ENCODE measurements at places on chromosomes 7 and 10.

GRCh38 chr7:125253452-125254190, 324.0 kb upstream of the POT1 start:
- no peak for DNase-seq

DNA sequence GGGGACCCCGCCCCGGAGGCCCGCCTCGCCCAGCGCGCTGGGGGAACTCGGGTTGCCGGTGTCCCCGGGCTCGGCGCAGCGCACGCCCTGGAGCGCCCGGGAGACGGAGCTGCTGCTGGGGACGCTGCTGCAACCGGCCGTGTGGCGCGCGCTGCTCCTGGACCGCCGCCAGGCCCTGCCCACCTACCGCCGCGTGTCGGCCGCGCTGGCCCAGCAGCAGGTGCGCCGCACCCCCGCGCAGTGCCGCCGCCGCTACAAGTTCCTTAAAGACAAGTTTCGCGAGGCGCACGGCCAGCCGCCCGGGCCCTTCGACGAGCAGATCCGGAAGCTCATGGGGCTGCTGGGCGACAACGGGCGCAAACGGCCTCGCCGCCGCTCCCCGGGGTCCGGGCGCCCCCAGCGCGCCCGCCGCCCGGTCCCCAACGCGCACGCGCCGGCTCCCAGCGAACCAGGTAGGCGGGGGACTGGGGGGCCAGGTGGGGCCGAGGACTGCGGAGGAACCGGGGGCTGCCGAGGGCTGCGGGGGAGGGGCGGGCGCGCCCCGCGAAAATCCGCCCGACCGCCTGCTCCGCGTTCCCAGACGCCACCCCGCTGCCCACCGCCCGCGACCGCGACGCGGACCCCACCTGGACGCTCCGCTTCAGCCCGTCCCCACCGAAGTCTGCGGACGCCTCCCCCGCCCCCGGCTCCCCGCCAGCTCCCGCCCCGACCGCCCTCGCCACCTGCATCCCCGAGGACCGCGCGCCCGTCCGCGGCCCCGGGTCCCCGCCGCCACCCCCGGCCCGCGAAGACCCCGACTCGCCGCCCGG, 574 bp downstream of the UTF1 start:
- DNase-seq: no peak

DNA sequence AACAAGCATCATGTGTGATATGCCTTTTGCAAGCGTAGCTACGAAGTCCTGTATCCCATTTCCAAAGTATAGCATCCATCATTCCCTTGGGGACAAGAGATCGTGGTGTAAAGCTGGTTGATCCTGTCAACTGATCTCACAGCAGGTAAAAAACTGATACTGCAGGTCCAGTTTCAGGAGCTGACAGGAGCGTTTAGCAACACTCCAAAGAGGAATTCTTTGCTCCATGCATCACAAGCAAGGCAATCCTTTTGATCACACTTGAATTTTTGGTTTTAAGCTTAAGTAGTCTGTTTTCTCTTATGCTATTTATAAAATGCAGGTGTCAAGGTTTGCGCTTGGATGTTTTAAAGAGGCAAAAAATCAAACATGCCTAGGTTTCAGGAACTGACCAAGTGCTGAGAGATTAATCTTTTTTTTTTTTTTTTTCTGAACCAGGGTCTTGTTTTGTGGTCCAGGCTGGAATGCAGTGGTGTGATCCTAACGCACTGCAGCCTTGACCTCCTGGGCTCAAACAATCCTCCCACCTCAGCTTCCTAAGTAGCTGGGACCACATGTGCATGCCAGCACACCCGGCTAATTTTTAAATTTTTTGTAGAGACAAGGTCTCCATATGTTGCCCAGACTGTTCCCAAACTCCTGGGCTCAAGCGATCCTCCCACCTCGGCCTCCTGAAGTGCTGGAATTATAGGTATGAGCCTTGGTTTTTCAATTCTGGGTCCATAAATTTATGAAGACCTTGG, 1.8 kb upstream of the ZDHHC4 start:
- no peak for DNase-seq

GRCh38 chr10:110218632-110219031, 11.2 kb downstream of the MXI1 start:
- no peak for DNase-seq

- no peak for DNase-seq
These were observed 127.0 kb downstream of the ATE1 start for GRCh38 chr10:121800831-121801230.

DNA sequence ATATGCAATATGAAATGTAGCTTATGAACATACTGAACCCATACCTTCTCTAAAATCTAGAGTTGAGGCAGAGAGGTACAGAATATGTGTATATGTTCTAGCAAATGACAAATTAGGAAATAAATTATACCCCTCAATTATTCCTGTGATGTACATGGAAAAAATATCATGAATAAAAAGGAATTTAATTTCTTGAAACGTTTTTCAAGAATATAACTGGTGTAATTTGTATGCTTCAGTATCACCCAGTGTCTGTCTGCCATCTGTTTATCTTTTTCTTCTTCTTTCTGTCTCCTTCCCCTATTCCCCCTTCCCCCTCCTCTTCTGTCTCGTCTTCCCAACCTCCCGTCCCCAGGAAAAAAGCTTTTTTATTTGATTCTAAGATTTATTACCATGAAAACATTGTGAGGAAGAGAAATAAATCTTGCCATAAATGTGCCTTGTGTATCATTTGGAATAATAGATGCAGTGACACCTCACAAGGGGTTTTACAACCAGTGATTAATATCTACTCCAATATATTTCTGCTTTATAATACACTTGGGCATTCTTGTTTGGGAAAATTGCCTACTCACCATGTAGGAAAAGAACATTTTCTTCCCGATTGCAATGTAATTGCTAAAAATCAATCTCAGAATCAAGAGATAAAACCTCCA, 12.2 kb downstream of the LANCL2 start:
- DNase-seq: no peak

DNA sequence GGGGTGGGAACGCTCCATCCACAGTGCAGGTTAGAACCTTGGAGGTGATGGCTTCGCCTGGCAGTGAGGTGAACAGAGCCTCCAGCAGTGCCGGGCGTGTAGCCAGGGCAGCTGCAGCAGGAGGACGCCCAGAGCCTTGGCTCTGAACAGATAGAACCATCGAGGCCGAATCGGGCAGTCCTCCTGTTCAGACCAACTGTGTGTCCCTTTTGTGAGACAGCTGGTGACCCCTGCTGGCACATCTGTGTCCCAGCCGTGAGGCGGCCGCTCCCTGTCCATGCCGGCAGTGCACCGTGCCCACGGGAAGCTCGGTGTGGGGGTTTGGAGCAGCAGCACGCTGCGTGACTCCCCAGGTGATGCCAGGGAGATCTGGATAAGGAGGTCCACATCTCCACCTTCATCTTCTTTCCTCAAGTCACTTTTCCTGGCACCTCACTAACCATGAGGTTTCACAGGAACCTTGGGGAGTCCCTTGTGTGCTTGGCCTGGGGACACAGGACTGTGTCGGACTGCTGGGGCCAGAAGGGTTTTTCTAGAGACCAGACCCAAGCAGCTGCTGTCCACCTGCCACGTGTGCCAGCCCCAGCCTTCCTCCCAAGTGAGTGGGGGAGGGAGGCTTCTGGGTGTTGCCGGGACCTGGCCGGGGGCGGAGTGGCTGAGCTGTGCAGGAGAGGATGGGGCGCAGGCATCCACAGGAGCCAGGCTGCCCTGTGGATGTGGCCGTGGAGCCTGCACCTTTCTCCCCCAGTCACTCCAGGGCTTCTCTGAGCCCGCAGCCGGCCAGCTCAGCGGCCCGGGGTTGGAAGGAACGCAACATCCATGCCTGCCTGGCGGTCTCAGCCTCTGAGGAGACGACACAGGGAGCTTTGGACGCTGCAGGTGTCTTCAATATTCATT, 69.4 kb downstream of the DNAJB6 start:
- no peak for DNase-seq

GRCh38 chr10:45545150-45545549, 127.4 kb downstream of the ZFAND4 start:
- DNase-seq: no peak

DNA sequence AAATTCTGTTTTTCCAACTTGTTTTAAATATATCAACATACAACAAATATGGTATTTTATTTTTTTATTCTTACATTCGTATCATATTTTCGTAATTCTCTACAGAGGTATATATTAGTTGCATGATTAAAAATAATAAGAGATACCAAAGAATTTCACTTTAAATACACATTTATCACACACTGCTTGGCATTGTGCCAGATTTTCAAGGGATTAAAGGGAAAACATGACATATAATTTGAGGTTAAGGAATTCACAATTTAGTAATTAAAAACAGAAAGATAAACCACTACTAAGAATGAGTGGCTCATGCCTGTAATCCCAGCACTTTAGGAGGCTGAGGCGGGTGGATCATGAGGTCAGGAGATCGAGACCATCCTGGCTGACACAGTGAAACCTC, 484.7 kb upstream of the SORCS1 start:
- no peak for DNase-seq

DNA sequence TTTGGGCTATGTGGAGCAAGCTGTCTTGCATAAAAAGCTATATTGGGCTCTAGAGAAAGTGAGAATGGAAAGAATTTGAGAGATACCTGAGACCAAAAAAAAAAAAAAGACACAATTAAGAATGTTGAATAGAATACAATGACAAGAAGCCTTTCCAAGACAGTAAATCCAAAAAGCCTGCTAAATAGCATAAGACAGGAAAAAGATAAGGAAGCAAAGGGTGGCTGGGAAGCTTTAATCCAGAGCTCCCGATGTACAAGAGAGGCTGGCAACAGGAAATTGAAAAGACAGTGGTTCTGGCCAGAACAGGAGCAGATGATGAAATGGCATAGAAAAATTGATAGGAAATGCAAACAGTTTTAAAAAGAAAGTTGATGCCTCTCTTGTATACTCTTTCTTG, 174.9 kb downstream of the CACNA2D1 start:
- no peak for DNase-seq

GRCh38 chr7:105744258-105744657, 132.1 kb downstream of the ATXN7L1 start:
- no peak for DNase-seq

DNA sequence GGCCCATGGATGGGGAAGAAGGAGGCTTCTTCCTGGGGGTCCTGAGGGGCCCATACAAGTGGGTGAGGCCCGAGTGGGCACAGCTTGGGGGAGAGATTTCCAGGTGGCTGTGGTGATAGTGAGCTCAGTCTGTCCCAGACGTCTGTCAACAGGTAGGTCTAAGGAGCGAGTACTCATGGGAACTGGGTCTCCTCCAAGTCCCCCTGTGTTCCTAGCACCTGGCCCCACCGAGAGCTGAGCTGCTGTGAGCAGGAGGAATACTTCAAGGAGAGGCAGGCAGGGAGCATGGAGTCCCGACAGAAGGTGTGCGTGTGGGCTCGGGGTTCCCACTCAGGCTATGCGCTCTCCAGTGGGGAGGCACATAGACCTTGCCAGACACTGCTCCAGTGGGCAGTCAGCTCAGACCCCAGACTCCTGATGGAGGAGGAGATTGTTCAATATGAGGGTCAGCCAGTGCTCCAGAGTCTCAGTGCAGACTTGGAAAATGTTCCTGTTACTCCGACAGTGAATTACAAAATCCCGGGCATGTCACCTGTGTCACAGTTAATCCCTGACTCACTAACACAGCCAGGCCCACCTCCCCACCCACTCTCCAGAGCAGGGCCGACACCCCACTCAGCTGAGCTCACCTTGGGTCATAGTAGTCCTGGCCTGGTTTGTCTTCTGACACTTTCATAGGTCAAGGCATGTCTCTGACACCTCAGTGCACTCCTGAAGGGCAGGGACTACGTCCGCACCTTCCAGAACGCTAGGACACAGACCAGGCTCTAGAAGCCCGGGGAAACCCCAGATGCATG, 28.2 kb upstream of the C10orf53 start:
- DNase-seq: no peak

DNA sequence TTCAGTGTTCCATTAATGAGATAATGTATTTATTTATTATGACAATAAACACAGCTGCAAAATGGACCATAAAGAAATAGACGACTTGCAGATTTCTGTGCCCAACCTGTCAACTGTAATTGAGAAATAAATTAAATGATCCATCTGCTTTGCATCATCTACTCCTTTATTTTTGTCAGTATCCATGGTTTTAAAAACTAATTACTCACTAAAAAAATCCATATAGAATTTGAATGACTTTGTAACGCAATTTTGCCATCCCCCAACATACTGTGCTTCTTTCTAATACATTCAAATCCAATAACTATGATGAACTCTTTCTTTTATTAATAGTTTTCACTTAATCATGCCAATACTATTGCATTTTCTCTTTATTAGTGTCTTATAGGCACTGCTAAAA, 388.5 kb upstream of the SORCS1 start:
- DNase-seq: no peak

DNA sequence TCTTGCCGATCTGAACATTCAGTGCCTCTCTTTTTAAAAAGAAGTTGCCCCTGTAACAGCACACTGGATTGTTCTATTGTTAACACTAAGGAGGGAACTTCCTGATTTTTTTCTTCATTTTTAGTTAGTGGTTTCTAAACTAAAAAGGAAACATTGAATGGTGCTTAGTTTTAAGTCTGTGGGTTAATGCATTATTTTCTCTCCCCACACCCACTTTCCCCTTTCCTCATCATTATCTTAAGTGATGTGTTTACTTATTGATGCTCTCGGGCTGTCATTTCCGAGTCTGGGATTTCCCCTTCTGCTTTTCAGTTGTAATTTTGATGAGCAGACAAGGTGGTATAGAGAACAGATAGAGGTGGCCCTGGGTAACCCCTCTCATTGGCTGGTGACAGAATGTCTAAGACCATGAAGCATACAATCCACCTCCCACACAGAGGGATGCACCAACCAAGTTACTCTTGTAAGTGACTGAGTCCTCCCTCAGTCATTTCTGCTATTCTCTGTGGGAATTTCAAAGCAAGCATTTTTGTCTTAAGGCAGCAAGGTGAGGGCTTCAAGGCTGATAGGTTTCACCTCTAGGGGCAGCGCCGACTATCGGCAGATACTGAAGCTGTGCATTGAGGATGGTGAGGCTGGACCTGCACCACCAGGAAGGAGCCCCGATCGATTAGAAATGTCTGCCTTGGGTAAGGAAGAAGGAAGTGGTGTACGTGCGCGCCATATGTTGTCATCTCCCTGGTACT, 49.5 kb downstream of the CHN2 start:
- DNase-seq: no peak

GRCh38 chr10:11373717-11374171, 237.7 kb downstream of the USP6NL start:
- no peak for DNase-seq

- no peak for DNase-seq
These were observed 12.6 kb upstream of the FAM13C start for GRCh38 chr10:59374916-59375315.

DNA sequence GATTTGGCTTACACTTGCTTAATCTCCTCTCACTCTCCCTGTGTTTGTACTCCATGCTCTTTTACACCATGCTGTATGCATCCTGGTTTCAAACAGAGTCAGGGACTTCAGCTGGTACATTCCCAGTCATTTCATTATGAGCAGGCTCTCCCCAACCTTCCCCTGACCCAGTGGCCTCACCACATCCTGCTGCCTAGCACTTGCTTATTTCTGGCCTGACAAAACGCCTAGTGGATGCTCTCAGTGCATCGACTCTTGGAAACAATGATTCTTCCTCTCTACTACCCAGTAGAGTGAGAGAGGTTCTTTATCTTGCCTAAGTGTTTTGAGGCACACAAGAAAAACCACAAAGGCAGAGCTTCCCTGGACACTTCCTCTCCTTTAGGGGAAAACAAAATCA, 63.4 kb downstream of the CAV1 start:
- DNase-seq: no peak

All from dorsolateral prefrontal cortex (tissue), 122 donors.